ENCODE measurements at places on chromosomes 1 and 21.

DNA sequence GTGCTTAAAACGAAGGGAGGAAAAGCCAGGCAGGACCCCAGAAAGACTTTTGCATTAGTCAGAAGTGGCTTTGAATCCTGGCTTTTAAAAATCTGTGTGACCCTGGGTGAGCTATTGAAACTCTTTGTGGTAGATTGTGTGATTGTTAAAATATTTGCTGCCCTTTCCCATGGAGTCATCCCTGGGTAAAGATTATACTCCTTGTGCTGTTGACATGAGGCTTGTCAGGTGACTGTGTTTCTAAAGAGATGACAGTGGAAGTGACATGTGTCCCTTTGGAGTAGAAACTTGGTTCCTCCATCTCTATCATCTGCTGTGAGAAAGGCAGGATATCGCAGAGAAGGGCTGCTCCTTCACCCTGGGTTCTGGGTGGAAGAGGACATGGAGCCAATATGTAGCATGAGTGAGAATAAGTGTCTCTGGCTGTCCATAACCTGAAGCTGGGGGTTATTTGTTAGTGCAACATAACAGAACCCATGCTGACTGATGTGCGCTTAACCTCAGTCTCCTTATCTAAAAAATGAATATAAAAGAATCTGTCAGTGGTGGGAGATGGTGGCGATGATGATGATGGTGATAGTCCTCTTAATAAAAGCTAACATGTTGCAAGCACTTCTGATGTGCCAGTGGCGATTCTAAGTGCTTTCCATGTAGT, 187.6 kb downstream of the RHOU start:
- DNase-seq, result no peak

GRCh38 chr1:117607471-117607870, 1.6 kb downstream of the TENT5C start:
- no peak for DNase-seq

DNA sequence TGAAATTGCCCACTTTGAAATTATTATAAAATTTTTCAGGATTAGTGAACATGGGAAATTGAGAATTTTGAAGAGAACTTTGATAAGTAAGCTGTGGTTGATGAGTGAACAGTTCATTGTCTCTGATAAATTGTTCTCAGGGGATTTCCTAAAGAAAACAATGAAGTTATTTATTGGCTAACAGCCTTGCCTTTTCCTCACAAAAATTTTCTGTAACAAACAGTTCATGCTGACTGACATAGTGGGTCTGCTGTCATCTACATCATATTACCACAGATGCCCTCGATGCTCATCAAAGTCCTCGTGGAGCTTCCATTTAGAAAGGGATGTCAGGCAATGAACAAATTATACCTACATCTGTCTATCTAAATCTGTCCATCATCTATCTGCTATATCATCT, 113.4 kb downstream of the PTBP2 start:
- DNase-seq, result no peak

- no peak for DNase-seq
These were observed at the start of gene SLAMF9 for GRCh38 chr1:159953536-159954515. Gene SLAMF9, minus strand, starts transcription at chr1:159954237. Its CDS starts 100 bp downstream, at chr1:159954137.

GRCh38 chr1:5571861-5572401, 420.3 kb downstream of the NPHP4 start:
- DNase-seq, result no peak

DNA sequence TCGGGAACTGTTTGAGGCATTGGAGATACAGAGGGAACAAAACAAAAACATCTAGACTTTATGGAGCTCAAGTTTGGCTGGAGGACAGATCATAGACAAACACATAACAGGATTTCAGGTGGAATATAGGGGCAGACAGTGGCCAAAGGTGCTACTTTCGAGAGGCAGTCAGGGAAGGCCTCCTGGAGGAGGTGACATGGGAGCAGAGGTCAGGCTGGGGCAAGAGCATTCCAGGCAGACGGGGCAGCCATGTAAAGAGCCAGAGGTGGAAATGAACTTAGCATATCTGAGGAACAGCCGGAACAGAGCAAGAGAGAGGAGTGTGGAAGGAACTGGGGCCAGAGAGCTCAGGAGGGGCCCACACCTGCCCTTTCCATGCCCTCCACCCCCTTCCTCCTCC, 122.3 kb downstream of the DMRTB1 start:
- no peak for DNase-seq

DNA sequence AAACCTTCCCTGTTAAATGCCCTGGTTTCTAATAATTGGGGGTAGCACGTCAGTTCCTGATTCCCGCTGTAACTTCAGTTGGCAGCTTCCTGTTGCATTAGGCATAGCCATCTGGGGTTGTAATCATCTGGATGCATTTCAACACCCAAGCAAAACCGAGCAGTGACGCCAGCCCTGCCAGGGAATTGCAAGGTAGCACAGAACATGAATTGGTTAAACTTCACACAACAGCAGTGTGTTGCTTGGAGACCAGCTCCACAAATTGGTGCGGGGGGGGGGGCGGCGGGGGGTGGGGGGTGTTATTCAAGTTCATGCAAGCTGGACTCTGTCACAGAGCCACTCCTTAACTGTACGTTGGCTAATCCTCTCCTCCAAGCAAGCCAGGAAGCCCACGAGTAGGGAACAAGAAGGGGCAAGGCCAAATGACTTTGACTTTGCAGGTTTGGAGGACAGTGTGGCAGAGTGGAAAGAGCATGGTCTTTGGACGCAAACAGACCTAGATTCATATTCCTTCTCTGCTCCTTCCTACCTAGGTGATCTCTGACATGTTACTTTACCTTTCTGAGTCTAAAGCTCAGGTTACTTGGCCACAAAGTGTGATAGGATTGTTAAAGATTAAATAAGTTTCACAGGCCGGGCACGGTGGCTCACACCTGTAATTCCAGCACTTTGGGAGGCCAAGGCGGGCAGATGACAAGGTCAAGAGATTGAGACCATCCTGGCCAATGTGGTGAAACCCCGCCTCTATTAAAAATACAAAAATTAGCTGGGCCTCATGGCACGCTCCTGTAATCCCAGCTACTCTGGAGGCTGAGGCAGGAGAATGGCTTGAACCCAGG, 4.7 kb downstream of the LAX1 start:
- no peak for DNase-seq

DNA sequence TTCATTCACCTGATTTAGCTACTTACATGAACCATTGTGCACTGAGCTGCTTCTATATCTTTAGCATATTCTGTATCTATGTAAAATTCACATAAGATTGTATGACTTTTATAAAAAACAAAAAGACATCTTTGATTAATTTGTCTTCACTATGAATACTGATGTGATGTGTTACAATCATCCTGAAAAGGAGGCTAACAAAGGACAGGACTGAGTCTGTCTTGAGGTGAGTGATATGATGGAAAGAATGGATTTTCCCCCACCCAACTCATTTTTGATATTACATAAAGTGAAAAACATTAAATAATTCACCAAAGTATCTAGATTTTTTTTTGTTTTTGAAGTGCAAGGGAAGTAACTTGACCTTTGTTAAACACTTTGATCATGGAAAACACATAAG, 9.8 kb downstream of the PTPRC start:
- no peak for DNase-seq

- DNase-seq, result no peak
These were observed 26.2 kb upstream of the ADARB1 start for GRCh38 chr21:45048026-45048698.

- DNase-seq, result no peak
These were observed 187.8 kb downstream of the ETS2 start for GRCh38 chr21:38993561-38993960.

DNA sequence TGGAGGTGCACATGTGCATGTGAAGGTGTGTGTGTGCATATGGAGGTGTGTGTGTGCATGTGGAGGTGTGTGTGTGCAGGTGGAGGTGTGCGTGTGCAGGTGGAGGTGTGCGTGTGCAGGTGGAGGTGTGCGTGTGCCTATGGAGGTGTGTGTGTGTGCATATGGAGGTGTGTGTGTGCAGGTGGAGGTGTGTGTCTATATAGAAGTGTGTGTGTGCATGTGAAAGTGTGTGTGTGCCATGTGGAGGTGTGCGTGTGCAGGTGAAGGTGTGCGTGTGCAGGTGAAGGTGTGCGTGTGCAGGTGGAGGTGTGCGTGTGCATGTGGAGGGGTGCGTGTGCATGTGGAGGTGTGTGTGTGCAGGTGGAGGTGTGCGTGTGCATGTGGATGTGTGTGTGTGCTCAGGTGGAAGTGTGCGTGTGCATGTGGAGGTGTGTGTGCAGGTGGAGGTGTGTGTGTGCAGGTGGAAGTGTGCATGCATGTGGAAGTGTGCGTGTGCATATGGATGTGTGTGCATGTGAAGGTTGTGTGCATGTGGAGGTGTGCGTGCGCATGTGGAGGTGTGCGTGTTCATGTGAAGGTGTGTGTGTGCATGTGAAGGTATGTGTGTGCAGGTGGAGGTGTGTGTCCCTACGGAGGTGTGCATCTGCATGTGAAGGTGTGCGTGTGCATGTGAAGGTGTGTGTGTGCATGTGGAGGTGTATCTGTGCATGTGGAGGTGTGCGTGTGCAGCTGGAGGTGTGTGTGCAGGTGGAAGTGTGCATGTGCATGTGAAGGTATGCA, 13.5 kb downstream of the C1orf74 start:
- DNase-seq, result no peak

- no peak for DNase-seq
These were observed 32.4 kb downstream of the ERICH3 start for GRCh38 chr1:74641161-74641560.

GRCh38 chr21:15122241-15122640, 57.4 kb upstream of the NRIP1 start:
- no peak for DNase-seq

DNA sequence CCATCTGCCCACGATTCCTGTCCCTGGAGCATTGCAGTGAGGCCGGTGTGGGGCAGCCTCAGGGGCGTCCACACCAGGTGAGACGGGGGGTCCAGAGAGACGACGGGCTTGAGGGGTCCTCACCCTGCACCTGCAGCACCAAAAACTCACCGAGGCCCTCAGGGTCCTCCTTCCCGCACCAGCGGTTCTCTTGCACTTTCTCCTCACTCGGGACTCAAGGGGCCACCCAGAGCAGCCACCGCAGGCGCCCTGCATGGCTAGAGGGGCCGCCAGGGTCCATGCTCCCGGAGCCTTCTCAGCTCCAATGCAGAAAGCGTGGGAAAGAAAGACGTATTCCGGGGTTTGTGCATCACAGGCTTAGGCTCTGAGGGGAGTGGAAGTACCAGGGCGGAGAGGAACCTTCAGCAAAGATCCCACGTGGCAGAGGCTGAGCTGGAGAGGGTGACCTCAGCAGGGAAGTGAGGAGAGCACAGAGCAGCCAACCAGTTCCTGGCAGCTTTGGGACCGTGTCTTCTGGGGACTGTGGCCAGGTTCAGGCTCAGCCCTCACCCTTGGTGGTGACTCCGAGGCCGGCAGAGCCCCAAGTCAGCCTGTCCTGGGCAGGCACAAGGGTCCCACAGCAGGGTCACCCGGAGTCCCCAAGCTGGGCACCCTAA, 19.5 kb upstream of the COL6A2 start:
- DNase-seq, result no peak

Measured in stimulated activated CD4-positive, alpha-beta T cell treated with anti-CD3 and anti-CD28 coated beads, Interleukin-1b, Interleukin-23, amount 100 ng/mL, for 1 hour (primary cell).